ENCODE measurements at places on chromosomes 2 and 18.

- no peak for DNase-seq
These were observed at the start of gene HOXD3 for GRCh38 chr2:176156807-176157498. Gene HOXD3, plus strand, starts transcription at chr2:176157307. Its CDS starts 11,808 bp downstream, at chr2:176169115.

DNA sequence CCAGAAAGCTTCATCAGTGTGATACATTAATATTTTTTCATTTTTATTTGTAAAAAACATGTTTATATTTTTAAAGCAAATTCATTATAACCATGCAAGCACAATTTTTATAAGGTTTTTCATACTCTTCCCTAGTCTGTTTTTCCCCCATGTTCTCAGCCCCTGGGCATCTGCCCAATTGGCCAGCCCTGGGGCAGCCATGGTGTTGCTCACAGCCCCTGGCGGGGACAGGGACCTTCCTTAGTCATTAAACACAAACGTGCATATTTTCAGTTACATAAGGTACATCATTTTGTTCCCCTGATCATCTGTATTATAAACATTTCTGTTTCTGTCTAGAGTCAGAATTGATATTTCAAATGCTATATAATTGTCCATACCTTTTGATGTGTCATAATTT is 150.0 kb downstream of the ESCO1 start:
- no peak for DNase-seq

DNA sequence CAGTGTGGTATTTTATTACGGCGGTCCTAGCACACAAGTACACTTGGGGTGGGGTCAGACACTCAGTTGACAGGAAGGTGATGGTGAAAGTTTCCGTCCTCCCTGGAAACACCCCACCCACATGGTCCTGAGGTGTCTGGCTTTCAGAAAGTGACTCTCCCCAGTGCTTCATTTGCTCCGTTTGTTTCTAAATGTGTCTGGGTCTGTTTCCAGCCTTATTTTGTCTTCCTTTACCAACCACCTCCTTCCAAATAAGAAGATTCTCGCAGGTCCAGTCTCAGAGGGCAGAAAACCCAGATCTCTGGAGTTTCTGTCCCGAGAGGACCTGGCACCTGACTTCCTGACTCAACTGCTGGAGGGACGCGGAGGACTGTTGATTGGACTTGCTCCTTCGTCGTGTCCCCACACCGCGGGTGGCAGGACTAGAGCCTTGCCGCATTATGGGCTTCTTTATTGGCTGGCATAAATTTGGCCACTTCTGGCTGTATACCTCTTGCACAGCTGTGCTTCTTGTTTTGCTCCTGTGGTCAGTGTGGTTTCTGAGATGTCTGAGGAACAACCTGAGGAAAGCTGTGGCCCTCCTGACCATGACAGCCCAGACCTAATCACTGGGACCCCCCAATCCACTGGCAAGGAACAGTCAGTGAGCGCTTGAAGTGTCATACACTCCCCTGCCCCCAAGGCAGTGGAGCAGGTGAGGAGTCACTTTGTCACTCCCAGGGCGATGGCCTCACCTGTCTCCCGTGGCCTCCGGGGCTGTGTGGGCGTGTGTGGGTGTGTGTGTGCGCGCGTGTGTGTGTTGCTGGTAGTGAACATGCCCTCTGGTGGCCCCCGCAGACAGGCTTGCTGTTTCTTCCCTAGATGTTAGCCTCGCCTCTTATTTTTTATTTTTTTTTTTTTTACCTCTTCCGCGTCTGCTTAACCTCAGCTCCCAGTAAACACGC is 45.6 kb downstream of the MEX3C start:
- peak; percentile 76 for DNase-seq

- DNase-seq: no peak
These were observed 113.7 kb upstream of the ZFP36L2 start for GRCh38 chr2:43340066-43340465.

GRCh38 chr2:150432312-150432625 is 55.2 kb downstream of the RND3 start:
- DNase-seq: no peak

GRCh38 chr18:76941284-76941683 is 118.9 kb downstream of the ZNF236 start:
- DNase-seq: no peak

- no peak for DNase-seq
These were observed 13.5 kb upstream of the EPAS1 start for GRCh38 chr2:46283693-46284092.

DNA sequence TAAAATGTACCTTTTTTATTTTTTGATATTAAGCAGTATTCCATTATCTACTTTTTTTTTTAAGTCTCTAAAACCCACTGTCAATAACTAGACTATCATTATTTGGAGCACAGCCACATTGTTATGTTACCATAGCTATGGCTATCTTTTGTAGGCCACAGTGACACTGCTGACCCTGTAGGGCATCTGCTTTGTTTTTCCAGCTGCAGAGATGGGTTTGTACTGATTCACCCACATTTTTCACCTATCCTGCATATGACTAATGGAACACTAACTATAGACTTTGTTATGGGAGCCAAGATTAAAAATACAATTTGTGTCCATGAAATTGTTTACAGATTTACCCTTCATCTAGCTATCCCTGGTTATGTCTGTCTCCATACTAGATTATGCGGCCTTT is 21.6 kb upstream of the OTX1 start:
- no peak for DNase-seq

DNA sequence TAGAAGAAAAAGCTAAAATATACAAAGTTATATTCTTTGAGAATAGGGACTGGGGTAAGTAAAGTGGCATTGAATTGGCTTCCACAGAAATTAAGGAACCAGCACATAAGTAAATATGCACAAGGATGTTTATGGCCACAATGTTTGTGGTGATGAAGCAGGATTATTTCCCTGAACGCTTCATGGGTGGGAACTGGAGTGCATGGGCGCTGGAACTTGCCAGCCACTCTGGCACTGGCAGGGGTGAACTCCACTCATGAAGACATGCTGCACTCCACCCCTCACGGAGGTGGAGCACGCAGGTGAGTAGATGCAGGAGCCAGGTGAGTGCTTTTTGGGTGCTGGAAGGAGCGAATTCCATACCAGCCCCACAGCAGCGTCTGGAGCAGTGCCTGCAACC is 94.1 kb downstream of the BCL2 start:
- no peak for DNase-seq

- peak; percentile 48 for DNase-seq
These were observed 954 bp downstream of the CCNT2 start for GRCh38 chr2:134919341-134920210.

DNA sequence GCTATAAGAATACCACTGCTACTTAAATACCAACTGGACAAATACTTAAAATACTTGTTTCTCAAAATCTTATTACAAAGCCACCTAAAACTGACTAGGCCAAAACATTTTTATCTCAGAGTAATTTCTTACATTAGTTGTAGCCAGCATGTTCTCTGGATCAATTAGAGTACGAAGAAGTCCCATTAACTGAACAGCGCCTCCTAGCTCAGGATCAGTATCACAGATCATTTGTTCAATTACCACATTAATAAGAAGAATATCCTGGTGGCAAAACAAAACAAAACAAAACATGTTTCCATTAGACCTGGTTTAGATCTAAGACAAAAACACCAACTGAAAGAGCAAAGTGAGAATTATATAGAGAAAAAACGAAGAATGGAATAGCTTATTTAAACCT is 36.0 kb downstream of the PPP4R3B start:
- peak; percentile 33 for DNase-seq

- peak; percentile 66 for DNase-seq
These were observed 624 bp upstream of the MAP4K3 start for GRCh38 chr2:39437522-39438296.

DNA sequence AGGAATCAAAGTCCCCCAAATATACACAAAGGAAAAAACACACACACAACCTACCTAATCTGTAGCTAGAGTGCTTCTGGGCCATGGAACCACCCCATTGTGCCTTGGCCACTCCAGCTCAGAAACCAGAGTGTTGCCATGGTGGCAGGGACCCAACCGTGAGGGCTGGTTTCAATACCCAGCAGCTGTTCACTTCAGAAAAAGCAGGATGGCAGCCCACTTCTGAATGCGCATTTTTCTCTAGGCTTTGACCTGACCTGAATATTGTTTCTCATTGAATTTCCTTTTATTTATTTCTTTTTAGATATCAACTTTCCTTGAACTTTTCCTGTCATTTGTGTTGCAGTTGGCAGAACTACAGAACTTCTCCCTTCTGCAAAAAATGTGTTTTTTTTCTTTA is 43.0 kb upstream of the EHBP1 start:
- DNase-seq: no peak

- no peak for DNase-seq
These were observed 78.6 kb downstream of the EPB41L5 start for GRCh38 chr2:120091436-120091835.

DNA sequence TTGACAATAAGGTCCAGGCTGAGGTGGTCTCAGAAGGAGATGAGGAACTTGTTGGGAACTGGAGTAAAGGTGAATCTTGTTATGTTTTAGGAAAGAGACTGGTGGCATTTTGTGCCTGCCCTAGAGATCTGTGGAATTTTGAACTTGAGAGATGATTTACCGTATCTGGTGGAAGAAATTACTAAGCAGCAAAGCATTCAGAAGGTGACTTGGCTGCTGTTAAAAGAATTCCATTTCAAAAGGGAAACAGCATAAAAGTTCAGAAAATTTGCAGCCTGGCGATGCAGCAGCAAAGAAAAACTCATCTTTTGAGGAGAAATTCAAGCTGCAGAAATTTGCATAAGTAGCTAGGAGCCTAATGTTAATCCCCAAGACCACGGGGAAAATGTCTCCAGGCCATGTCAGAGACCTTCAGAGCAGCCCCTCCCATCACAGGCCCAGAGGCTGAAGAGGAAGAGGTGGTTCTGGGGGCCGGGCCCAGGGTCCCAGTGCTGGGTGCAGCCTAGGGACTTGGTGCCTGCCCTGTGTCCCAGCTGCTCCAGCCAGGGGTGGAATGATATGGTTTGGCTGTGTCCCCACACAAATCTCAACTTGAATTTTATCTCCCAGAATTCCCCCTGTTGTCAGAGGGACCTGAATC is 73.5 kb downstream of the FIGN start:
- DNase-seq: no peak

DNA sequence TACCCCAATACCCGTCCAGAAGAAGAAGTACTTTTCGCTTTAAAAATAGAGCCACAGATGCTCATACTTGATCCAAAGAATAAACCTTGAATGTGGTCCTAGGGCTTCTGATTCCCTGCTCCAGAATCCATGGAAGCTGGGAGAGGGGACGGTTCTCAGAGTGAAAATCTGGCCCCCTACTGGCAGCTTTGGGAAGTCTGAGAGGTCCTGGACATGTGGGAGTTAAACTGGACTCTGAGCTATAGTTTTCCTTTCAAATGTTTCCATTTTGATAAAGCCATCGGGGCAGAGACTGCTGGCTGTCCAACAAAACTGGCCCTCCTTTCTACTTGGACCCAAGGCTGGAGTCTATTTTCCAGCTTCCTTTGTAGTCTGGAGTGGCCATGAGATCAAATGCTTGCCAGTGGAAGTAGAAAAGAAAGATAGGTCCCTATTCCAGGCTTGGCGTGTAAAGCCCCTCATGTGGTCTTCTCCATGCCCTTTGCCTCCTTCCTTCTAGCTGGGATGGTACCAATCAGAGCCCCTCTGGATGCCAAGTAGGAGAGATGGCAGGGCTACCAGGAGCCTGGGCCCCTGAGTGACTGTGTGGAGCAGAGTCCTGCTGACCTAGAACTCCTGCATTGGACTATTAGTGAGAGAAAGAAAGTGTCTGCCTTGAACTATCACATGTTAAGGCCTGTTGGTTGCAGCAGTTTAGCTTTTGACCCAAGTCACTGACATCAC is 37.7 kb upstream of the TBC1D8 start:
- no peak for DNase-seq

DNA sequence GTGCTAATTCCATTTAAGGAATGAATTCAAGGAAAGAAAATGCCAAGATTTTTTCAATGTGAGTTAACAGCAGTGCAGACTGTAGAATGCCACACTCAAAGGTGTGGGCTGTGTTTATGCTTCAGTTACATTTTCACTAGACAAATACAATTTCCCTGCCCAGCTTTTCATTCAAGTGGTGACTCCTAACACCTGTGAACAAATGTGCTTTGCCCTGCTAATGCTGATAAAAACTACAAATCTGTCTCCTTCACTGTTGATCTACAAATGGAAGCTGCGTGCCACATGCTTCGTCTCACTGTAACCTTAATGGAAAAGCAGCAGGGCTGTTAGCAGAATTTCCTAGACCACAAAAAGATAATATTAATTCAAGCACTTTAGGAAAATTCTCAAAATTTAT is 19.8 kb upstream of the TCF4 start:
- no peak for DNase-seq

DNA sequence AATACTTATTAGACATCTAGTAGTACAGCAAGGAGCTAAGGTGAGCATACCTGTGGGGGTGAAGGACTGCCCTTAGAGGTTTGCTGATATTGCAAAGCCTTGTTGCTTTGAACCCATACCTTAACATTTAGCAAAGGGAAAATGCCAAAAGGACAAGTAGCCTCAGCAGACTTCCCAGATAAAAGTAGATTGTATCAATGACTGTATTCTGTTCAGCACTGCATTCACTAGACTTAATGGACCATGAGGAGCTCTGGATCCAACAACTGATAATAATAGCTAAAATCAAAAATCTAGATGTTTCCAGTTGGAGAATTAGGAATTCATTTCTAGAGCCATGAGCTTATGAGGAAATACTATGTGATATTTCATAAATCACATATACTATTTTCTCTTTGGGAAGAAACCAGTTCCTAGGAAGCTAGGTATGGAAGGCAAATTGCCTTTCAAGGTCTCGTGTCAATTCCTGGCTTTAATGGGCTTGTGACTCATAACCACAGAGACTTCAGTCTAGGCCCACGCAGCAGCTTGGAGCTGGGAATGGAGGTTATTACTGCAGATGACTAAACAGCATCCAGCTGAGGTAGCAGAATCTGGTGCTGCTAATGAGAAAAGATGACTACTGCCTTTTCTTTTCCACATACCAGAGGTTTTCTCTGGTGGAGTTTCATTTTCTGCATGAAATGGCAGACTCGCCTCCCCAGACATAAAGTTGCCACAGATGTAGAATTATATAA is 191.2 kb upstream of the NABP1 start:
- no peak for DNase-seq

GRCh38 chr2:5227062-5227699 is 465.0 kb upstream of the SOX11 start:
- no peak for DNase-seq

- DNase-seq: no peak
These were observed 215.7 kb downstream of the ANAPC1 start for GRCh38 chr2:111668274-111668616.

DNA sequence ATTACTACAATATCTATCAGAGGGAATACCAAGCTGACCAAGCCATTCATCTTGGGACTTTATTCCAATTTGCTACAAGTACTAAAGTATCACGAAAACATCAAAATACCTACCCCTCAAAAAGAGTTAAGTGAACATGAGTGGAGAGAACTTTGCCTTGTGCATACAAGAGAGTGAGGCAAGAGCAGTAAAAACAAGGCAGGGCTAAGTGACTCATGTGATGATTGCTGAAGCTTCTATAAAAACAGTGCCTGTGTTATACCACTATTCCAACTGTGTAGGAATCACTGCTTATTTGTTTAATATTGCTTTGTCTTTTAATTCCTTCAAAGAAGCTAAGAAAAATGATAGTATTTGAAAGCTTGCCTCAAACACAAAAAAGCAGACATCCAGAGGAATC is 61.2 kb downstream of the FARSB start:
- DNase-seq: no peak

- no peak for DNase-seq
These were observed 471.7 kb downstream of the THSD7B start for GRCh38 chr2:137237055-137237454.

All from CD4-positive, alpha-beta T cell treated with Interleukin-17A for 1 hour (primary cell).